Activated CD4-positive, alpha-beta memory T cell treated with anti-CD3 and anti-CD28 coated beads, Interleukin-2, amount 10 ng/mL, durations not matched to agents 7 days and 5 days (primary cell): ENCODE measurements at places on chromosomes 3 and 15.

DNA sequence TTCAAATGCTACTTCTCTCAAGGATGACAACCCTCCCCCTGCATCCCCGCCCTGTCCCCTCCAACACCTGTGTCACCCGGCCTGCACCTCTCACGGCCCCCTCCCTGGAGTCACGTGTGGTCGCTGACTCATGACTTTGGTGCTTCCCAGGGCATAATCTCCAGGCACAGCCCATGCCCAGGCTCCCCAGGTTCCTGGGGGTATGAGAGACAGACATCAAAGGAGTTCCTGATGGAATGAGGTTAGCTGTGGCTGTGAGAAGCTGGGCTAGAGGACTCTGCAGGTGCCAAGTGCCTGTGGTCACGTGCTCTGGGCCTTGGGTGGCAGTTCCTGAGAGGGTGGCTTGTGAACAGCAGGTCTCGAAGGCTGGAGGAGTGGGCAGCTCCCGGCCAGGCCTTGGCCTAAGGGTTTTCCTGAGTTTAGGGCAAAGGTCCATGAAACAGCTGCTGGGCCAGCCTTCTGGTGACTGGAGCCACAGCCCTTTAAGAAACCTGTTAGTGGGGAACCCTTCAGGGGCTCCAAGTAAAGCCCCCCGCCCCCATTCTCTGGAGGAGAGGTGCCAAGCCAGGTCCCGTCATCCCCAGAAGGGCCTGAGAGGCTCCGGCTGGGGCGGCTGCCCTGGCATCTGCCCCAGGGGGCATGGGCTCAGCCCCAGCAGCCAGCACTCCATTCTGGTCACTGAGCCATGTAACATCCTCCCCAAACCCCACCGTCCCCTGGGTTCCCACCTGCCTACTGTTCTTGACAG, 230.0 kb downstream of the XXYLT1 start:
- no peak for DNase-seq

DNA sequence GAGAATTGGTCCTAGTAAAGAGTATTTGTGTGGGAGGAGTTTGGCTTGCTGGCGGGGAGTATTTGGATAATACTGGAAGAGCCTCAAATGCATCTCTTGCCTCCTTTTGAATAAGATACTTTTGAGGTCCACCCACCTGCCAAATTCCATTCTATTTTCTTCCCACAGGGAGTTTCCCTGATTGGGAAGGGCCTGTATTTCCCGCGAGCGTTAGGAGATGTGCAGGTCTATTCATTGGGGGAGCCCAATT, 406 bp upstream of the RASA2 start:
- no peak for DNase-seq

GRCh38 chr3:158264894-158265293, 155.0 kb downstream of the RSRC1 start:
- DNase-seq = no peak

- DNase-seq = no peak
These were observed 11.8 kb upstream of the HDC start for GRCh38 chr15:50277370-50277769.

- peak; percentile 61 for DNase-seq
These were observed 10.1 kb upstream of the CAMK1 start for GRCh38 chr3:9779721-9780457.

DNA sequence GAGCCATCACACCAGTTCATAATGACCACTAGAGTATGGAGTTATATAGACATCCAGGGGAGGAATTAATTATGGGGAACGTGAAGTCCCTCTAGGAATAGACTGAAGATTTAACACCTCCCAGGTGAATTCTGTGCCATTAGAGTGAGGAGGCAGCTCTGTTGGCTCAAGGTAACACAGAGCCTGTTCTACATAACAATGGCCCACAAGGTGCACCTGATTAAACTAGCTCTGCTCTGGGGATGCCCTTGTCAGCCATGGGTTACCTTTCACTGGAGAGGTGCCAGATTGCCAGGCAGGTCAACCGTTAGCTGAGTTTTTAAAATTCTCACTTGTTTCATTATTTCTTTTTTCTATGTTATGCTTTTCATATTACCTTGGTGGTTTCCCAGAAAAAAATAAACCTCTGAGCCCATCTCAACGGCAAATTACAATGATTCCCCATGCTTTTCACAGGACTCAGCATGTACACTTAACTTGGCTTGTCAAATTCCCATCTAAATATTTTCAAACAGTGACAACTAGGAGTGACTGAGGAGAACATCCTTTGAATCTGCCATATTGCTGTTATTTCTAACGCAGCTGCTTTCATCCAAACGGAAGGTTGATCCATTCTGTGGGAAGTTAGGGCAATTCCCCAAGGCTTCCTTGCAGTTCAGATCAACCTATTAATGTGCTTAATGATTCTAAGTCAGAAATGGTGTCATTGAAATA, 512.9 kb downstream of the MCTP2 start:
- no peak for DNase-seq
